NCI-H524 (cell line): ENCODE measurements at places on chromosomes 6 and 20.

GRCh38 chr6:36116066-36116864 lies 14.0 kb upstream of the MAPK13 start:
- no peak for DNase-seq

DNA sequence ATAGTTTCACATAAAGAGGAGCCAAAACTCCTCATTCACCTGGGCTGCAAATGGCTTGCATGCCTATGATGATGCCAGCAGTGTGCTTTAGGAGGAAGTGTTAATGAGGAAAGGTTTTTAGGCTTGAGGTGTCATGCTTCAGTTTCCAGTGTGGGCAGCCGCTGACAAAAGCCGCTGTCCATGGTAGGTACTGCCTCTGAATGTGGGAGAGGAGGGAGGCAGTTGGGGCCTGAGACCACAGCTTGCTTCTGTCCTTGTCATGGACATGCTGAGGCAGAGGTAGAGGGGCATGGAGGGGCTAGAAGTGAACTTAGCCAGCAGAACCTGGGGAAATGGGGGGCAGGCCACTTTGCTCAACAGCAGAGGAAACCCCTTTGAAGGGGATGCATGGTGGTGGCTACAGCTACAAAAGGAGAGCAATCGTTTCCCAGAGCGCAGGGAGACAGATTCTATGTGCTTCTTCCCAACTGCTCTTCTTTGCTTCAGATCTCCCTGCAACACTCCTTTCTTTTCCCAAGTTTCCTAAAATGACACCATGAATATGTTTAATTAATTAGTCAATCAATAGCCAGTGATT lies 372.1 kb upstream of the CNR1 start:
- no peak for DNase-seq

DNA sequence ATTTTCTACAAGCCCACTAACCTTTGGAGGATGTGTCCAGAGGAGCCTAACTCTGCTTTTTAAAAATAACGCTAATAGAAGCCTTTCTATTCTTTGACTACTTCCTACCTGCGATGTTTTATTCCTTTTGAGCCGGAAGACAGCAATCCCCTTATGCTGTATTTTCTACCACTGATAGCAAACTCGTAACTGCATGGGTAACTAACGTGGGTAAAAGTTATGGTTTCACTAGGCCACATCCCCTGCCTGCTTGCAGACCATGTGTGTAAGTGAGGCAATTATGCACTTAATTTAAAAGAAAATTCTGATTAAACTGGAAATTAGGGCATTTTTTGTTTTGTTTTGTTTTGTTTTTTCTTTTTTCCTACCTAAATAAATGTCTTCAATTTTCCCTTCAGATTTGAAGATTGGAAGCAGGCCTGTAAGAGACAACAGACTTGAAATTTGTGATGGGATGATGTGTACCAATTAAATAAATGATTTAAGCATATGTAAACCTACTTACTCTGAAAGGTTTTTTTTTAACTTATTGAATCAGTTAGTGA lies 931 bp downstream of the UFL1 start:
- no peak for DNase-seq

DNA sequence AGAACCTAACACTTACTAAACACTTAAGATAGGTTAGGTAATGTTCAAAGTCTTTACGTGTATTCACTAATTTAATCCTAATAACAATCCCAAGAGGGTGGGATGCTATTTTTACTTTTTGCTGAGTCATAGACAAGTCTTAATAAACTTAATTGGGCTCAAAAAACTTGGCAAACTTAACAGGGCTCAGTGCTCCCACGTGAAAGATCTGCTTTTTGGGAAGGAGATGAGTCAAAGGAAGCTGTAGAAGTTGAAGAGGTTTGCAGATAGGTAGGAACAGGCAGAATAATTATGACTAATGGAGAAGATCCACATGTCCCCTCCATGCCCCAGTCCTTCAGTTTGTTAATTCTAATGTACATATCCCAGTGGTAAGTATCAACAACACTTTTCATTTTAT lies 44.5 kb upstream of the STMND1 start:
- no peak for DNase-seq

- DNase-seq, result peak; percentile 17
These were observed 1.7 kb downstream of the MUCL3 start for GRCh38 chr6:30942338-30943060.

DNA sequence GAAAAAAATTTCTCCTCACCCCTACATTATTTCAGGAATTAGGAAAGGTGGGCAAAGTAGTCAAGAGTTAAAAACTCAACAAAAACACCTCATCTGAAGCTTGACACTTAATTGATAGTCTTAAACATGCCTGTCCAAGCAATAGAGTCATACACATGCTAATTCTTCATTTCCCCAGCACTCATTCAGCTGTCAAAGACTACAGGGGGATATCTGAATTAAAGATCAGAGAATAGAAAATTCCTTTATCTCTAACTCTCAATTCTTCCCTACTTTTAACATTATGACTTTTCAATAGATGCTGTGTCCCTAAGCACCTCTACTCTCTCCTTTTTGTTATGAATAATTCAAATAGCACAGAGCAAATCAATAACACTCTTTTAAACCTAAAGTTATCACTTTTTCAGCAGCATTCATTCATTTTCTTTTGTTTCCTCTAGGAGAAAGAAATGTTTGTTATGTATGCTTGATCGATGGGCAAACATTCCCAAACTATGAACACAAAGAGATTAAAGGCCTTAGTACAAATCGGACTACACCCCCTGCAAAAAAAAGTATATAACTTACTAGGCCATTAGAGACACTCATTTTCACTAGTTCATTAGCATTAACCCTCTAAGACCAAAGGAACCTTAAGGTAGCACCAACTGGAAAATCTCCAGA lies 94.9 kb upstream of the SPTLC3 start:
- DNase-seq, result no peak

GRCh38 chr6:120129228-120129627 lies 779.7 kb upstream of the MAN1A1 start:
- DNase-seq, result no peak

DNA sequence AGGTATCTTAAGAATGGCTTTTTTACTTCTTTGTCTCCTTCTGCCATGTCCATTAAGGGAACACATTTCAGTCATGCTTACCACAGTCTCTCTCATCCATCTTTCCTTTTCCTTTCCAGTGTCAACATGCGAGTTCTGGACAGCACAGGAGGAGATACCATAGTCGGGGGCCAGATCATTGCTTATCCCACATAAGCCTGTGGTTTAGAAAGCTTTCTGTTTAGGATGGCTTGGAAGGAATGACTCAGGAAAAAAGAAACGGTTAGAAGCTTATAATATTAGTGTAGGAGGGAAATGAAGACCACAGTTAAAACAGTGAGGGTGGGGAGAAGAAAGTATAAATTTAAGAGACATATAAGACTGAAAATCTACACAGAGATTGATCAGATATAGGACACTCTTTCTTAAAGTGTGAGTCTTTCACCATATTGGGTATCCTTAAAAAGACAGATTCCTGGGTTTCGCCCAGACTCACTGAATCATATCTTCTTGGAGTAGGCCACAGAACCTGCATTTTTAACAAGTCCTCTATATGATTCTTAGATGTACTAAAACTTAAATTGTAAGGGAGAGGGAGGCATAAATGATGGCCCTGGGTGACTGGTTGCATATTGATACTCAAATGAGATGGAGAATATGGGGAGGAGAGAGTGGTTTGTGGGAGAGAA lies 36.1 kb downstream of the DSE start:
- no peak for DNase-seq

DNA sequence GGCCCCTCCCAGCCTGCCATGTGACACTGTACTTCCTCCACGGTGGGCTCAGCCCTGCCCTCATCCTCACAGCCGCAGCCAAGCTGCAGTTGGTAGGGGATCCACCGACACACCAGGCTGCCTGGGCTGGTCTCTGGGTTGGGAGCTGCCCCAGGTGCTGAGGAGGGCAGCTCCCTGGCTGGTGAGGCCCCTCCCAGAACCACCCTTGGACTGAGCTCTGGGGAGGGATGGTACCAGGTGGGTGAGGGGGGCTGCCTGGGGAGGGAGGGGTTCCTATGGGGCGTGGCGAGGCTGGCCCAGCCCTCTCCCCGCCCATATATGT lies 185 bp upstream of the TNFRSF6B start:
- DNase-seq, result no peak

DNA sequence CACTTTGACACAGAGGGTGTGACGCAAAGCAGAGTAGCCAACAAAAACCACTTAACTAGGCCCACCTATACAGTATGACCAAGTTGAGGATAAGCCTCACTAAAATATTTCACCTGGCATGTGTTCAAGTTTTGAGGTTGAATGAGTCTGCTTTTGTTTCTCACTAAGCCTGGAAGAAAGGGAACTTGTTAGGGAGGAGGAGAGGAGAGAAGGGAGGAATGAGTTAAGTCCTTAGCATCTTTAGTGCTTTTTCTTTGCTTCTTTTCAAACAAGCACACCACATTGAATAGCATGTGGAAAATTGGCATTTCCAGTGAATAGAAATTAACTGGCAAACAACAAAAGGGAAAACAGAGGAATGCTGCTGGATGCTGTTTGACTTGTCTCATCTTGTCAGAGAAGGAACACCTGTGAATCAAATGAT lies 461.9 kb downstream of the GJA1 start:
- no peak for DNase-seq

- DNase-seq, result no peak
These were observed 23.2 kb downstream of the ID4 start for GRCh38 chr6:19860235-19860877.

DNA sequence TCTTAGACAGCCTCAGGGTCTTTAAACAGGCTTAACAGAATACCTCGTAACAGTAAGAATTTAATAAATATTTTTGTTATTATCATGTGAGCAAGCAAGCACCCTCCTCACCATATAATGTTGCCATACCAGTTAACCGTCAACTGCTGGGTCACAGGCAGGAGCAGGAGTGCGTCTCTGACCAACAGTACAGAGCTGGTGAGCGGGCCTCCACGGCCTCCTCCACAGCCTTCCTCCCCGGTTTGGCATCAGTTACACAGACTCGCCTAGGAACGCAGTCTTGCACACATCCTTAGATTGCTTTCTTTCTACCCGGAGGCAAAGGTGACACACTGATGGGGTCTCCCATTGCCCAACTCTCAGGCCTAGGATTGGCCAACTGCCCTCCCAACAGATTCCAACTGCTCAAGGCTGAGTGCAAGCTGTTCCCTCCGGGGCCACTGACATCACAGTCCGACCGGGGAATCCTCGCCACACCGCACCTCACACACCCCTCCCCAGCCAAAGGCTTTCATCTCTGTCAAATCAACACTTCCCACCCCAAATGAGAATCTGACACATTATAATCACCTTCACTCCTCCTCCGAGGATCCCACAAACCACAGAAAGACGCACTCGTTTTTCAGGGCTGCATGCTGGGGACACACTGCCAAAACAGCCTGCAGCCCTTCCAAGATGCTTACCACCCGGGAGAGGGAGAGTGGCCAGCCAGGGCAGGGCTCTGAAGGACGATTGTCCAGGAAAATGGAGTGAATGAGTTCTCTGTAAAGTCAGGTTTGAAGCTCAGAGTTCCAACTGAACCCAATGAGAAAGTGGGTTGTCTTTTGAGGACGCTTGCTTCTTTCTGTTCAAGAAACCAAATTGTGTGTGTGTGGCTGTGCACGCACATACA lies 63.2 kb downstream of the PDE10A start:
- DNase-seq, result no peak

DNA sequence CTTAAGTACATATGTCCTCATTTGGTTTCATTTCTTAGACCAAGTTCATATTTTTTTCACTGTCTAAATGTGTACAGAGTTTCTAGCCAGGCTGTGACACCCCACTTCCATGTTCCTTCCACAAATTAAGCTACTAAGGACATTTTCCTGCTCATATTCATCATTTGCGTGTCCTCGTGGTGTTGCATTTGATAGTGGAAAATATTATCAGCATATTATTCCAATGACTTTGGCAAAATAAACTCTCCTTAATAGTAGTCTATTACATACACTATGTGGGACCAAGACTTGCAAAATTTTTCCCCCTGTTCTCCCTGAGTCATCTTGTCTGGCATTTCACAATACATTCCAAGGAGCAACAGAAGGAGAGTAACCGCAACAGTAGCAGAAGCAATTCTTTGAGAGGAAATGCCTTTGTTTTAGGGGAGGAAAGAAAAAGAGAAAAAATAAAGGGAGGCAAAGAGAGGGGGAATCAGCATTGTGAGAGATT lies 599.2 kb downstream of the COL12A1 start:
- no peak for DNase-seq

DNA sequence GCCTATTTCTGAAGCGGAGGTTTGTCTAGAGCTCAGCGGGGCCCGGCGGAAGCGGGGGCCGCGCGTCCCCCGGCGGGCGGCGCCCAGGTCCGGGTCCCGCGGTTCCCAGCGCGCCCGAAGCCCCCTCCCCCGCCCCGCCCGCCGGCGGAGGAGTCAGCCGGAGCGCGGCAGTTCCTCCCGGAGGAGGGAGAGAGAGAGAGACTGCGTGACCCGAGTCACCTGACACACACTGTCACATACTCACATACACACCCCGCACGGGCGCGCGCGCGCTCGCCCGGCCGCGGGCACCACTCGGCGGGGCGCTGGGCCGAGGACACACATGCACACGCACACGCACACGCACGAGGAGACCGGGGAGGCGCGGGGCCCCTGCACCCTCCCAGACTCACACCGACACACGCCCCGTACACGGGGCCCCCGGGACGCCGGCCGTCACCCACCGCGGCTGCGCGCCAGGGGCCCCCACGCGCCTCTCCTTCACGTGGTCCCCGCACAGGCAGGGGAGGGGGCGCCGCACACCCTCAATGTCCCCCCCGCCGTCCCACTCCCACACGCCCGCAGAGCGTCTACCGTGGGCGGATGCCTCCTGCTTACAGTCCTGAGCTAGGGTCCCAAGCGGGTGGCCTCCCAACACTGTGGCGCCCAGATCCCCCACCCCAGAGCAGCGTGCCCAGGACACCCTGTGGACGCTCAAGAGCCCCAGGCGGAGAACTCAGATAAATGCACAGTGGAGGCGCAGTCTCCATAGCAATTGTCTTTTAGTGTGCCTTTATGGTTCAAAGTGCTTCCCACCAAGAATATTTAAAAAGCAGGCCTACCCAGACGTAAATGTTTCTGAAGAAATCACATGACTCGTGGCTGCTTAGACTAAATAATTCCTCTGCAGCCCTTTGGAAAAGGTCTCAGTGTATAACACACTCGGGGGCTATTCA lies at the start of gene RRAGD:
TSS of gene RRAGD (minus strand) at position 203 of the 935 bp plus-strand sequence. CDS start 280 bp downstream, outside the sequence.
- peak; percentile 65 for DNase-seq

- DNase-seq, result no peak
These were observed 78.8 kb downstream of the TAF4 start for GRCh38 chr20:61986762-61987321.

DNA sequence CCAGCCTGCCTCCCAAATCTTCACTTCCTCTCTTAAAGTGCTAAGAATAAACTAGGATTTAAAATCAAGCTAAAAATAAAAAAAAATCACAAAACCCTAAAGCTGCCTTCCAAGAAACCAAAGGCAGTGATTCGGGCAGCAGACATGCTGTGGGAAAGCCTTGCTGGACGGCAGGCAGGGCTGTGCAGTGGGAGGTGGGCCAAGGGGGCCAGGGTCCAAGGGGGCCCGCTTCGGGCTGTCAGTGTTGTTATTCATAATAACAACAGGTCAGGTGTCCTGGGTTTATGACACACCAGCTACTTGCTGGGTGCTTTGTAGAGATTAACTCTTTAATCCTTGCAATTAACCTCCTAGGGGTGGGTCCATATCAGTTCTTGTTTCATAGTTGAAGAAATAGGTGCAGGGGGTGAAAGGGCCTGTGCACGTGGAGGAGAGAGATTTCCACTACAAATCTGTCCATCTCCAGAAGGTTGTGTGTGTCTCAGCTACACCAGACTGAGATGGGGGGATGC lies 40.4 kb downstream of the CD40 start:
- peak; percentile 91 for DNase-seq

- DNase-seq, result no peak
These were observed 215.4 kb downstream of the HDGFL1 start for GRCh38 chr6:22784601-22785410.

GRCh38 chr6:128235556-128235955 lies 284.8 kb downstream of the PTPRK start:
- no peak for DNase-seq
